ENCODE measurements at places on chromosomes 16 and 17. TPM values are rescaled to one million over a fixed set of nuclear protein-coding genes. Genes with fewer than 3 reads are reported as not detected.

- DNase-seq, result no peak
Observed at GRCh38 chr17:76845541-76846017, 22.6 kb upstream of the MGAT5B start.

DNA sequence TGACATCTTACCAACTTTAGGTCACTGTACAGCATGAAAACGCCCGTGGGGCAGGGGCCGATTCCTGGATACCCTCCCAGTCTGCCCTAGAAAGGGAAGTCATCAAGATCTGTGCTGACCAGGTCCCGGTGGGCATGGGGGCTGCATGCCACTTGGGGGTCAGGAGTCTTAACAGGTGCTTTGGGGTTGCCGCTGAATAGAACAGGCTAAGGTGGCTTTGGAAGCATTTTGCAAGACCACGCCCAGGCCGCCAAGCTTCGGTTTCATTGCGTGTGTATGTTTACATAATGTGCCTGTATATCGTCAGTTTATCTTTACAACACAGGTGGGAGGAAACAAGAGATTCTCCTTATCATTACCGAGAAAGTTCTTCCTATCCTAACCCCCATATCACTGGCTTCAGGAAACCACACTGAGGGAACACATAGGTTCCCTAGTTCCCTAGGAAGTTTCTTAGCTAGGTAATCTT, 13.3 kb upstream of the USP36 start:
- DNase-seq, result no peak

DNA sequence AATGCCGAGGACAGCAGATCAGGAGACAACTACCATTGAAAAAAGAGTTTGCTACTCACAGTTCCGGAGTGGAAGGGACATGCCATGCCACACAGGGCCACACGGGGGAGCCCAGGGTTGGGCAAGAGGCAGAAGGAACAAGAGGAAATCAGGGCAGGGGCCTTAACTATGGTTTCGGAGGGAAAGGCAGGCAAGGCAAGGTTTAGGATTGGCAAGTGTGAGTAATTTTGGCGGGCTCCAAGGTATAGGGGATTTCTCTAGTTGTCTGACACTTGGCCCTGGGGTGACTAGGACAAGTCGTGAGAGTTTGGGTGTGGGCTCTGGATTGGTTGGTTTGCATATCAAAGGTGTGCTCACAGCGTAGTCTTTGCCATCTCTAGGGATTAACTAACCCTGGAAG, 27.0 kb upstream of the NTN1 start:
- peak; percentile 90 for DNase-seq

DNA sequence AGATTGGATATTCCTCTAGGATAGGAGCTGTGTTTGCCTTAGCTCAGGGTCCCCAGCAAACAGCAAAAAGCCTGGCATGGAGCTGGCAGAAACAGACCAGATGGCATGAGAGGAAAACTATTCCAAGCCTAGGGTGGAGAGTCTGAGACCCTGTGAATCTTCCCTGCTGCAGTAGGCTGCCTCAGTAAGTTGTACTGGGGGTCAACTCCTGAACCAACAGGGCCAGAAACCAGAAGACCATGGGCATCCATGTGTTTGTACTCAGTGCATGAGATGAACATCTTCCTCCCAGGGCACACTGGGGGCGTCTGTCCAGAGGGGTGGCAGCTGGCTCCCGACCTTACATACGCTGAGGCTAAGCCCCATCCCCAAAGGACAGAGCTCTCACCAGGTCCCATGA, 214.4 kb downstream of the C16orf78 start:
- no peak for DNase-seq

The ACSM3 gene
- total RNA-seq, result 44.4 TPM

DNA sequence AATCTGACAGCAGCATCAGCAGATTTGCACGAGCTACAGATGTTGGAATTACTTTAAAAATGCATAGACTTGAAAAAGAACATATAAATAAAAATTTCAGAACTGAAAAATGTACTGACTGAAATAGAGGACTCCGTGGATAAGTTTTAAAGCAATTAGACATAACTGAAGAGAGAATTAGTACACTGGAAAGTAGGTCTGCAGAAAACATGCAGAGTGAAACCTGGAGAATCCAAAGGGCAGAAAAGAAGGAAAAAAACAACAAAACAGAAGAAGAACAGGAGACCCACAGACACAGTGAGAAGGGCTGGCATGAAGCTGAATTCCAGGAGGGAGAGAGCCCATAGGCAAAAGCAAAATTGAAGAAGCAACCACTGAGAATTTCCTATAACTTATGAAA, 57.2 kb upstream of the ENPP7 start:
- DNase-seq, result no peak

DNA sequence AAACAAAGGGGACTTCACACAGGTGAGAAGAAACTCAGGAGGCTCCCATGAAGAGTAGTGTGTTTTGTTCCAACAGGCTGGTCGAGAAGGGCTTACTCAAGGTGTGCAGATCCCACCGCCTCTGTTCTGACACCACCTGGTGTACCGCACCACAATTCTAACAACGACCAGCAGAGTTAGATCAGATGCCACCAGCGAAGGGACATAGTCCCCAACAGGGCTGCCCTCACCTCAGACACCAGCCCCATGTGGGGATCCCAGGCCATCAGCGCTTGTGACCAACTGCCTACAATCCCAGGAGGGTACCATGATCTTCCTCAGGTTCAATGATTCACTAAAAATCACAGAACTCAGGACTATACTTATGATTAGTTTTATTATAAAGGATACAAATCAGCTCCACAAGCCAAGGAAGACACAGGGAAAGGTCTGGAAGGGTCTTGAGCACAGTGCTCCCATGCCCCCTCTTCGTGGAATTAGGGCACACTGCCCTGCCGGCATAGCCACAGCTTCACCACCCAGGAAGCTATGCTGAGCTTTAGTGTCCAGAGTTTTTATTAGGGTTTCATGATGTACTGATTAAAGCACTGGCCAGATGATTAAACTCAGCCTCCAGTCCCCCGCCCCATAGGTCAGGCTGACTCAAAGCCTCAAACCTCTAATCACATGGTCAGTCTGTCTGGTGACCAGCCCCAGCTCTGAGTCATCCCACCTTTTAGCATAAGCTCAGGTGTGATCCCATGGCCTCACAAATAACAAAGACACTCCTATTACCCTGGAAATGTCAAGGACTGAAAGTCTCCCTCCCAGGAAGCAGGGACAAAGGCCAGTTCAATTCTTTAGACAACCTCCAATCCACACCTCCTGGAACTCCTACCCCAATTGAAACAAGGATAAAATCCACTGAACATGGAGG, 26.0 kb downstream of the TRIM25 start:
- DNase-seq, result no peak

- no peak for DNase-seq
Observed at GRCh38 chr16:87560428-87561199, 41.7 kb upstream of the JPH3 start.

DNA sequence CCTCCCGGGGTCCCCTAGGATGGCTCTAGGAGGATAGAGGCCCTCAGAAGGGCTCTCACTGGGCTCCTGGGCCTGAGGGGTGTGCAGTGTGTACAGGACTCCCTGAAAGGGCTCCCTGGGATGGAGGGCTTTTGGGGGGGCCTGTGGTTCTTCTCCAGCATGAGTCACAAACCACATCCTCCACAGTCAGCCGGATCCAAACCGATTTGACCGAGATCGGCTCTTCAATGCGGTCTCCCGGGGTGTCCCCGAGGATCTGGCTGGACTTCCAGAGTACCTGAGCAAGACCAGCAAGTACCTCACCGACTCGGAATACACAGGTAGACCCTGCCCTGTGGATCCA, 4.5 kb downstream of the TRPV2 start:
- no peak for DNase-seq

GRCh38 chr17:69516225-69516624, 101.7 kb downstream of the MAP2K6 start:
- DNase-seq, result no peak

The C16orf89 gene
- 1.1 TPM for total RNA-seq

DNA sequence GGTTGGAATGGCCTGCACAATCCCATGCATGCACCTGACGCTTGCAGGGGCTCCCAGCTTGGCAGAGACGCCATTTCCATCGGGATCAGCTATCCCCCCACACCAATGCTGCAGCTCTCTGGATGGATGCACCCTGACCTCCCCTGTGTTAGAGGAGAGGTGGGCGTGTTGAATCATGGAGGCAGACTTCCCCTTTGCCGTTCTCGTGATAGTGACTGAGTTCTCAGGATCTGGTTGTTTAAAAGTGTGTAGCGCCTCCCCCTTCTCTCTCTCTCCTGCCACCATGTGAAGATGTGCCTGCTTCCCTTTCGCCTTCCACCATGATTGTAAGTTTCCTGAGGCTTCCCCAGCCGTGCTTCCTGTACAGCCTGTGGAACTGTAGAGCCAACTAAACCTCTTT, 17.8 kb upstream of the KCNH6 start:
- no peak for DNase-seq

- DNase-seq, result no peak
Observed at GRCh38 chr17:28567604-28568003, 3.7 kb downstream of the PIGS start.

DNA sequence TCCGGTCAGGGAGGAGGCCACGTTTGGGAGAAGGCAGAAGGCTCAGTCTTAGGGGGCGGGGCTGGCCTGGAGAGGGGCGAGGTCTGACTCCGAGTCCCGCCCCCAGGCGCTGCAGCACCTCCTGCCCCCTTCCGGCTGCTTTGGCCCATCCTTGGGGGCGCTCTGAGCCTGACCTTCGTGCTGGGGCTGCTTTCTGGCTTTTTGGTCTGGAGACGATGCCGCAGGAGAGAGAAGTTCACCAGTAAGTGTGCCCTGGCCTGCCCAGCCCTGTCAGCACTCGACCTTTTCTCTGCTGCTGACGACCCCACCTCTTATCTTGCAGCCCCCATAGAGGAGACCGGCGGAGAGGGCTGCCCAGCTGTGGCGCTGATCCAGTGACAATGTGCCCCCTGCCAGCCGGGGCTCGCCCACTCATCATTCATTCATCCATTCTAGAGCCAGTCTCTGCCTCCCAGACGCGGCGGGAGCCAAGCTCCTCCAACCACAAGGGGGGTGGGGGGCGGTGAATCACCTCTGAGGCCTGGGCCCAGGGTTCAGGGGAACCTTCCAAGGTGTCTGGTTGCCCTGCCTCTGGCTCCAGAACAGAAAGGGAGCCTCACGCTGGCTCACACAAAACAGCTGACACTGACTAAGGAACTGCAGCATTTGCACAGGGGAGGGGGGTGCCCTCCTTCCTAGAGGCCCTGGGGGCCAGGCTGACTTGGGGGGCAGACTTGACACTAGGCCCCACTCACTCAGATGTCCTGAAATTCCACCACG, 1.5 kb downstream of the TNFRSF12A start:
- peak; percentile 92 for DNase-seq

DNA sequence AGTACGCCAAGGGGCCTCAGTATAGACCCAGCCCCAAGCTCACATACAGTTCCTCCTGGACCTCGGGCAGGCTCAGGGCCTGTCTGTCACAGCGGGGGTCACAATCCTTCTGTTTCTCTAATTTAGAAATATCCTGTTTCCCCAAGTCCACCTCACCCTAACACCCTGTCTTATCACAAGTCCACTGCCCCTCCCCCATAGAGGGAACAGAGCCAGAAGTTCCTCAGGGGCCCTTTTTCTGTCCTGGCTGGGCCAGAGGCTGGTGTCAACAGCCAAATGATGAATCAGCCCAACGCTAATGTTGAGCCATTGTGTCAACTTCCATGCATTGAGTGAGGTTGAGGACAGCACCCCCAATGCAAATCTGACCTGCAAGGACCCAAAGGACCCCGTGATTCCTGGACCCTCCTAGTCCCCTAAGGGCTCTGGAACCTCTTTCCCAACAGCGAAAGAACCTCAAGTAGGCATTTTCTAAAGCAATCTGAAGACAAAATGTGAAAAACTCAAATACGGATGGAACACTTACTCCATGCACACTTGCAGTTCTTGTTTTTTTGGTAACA, 58.6 kb downstream of the PECAM1 start:
- DNase-seq, result no peak

The SLC52A1 gene
- not detected for total RNA-seq

The CFAP97D1 gene
- total RNA-seq, result not detected

The ZG16 gene
- 0.75 TPM for total RNA-seq

GRCh38 chr17:39848600-39848999, 15.5 kb downstream of the IKZF3 start:
- DNase-seq, result no peak

GRCh38 chr16:78118469-78119025, 19.1 kb downstream of the WWOX start:
- DNase-seq, result no peak

DNA sequence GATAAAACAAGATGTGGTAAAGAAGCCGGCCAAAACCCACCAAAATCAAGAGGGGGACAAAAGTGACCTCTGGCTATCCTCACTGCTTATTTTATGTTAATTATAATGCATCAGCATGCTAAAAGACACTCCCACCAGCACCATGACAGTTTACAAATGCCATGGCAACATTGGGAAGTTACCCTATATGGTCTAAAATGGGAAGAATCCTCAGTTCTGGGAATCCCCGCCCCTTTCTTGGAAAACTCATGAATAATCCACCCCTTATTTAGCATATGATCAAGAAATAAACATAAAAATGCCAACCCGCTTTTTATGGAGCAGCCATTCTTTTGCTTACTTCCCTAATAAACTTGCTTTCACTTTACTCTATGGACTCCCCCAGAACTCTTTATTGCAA, 25.6 kb downstream of the CMTR2 start:
- no peak for DNase-seq

- DNase-seq, result peak; percentile 9
Observed at GRCh38 chr16:212999-213398, 16.2 kb downstream of the LUC7L start.

The FLCN gene
- total RNA-seq, result 15.9 TPM

DNA sequence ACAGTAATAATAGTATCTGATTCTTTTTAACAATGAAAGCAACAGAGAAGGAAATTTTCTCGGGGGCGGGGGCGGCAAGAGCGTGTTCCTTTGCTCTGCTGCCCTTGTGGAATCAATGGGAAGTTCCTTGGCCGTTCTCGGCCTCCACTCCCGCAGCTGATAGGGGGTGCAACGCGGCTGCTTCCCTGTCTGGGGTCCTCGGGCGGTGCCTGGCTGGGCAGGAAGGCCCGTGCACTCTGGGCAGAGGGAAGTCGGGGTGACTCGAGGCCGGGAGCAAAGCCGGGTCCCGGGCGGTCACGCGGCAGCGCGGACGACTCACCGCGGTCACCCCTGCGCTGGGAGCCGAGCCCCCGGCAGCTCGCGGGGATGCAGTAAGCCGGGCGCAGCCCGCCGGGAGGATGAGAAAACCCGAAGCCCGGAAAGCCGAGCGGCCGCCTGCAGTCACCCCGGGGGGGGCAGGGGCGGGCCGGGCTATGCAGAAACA, 2.5 kb downstream of the TUBB3 start:
- DNase-seq, result no peak

DNA sequence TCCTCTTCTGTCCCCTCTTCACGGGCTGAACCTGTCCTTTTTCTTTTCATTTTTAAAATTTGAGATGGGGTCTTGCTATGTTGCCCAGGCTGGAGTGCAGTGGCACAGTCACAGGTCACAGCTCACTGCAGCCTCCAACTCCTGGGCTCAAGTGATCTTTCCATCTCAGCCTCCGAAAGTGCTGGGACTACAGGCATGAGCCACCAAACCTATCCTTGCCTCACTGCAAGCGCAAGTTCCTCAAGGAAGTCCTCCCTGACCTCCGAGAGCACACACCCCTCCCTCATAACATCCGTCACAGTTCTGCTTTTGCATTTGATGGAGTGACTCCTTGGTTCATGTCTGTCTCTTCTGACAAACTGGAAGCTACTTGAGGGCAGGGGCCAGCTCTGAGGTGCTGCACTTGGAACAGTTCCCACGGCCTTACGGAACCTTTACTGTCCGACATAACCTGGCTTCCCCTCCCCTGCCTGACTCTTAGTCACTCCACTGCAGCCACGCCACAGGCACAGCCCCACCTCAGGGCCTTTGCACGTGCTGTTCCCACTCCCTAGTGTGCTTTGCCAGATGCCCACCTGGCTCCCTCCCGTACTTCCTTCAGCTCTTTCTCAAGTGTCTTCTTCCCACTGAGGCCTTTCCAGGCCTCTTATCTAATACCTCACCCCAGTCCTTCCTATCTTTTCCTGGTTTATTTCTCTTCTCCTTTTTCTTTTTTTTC, 4.4 kb downstream of the TBX6 start:
- no peak for DNase-seq

All from pancreas (tissue), 10 donors.